Cortex of kidney (tissue), 1 donor: ENCODE measurements at places on chromosomes 11 and 22.

DNA sequence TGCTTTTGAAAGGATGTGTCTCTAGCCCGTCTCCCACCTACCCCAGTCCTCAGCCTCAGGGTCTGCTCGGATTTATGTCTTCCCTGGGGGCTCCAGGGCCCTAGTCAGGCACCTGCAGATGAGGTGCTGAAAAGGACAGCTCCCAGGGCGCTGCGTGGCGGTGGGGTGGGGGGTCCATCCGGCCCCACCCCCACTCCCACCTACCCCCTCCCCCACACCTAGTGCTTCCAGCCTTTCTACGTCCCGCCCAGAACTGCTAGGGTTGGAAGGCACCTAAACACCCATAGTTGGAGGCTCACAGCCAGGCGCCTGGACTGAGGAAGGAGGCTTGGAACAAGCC is 1.4 kb upstream of the ROBO3 start:
- no peak for DNase-seq

- DNase-seq = no peak
These were observed 3.1 kb upstream of the ADORA2A start for GRCh38 chr22:24424001-24424900.

- DNase-seq = no peak
These were observed 19.1 kb downstream of the ST14 start for GRCh38 chr11:130178441-130179339.

GRCh38 chr11:36249246-36249645 is 40.0 kb downstream of the COMMD9 start:
- no peak for DNase-seq

- no peak for DNase-seq
These were observed 16.9 kb downstream of the RTCB start for GRCh38 chr22:32395107-32395506.

GRCh38 chr11:30346068-30346688 is 23.3 kb downstream of the ARL14EP start:
- DNase-seq = no peak
